ENCODE measurements at places on chromosomes 5 and 9.

DNA sequence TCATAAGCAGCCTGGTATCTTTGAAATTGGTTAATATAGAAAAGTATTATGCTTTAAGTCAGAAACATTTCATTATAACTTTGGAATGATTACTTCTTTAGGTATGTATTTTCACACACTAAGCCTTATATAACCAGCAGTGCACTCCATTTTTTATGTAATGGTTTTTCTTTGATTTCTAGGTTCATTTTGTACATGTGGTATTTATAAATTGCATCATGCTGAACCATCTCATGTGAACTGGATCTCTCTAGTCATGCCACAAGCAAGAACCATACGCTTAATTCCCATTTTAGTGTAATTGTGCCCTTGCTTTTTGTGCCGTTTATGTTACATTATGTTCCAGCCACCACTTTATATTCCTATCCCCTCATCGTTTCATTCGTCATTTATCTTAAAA lies 38.6 kb upstream of the SRP19 start:
- no peak for DNase-seq

- no peak for DNase-seq
These were observed 3.5 kb upstream of the TNIP1 start for GRCh38 chr5:151084363-151084762.

GRCh38 chr9:38416461-38416860 lies 7.8 kb downstream of the IGFBPL1 start:
- DNase-seq: no peak

DNA sequence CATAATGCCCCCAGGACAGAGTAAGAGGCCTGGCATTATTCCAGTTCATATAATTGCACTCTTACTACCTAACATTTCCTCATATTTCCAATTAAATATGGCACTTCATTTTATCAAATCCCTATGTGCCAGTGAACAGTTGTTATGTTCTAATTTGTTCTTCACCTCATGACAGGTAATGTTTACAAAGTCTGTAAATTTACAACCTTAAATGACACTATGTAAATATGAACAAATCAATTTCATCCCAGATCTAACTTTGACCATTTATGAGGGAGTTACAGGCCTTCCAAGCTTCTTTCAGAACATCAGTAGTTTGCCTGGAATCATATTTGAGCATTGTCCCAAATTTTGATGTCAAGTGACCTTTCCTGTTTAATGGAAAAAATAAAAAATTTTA lies 592.6 kb upstream of the CDH6 start:
- DNase-seq: no peak
